ENCODE measurements at places on chromosomes 6 and 20.

DNA sequence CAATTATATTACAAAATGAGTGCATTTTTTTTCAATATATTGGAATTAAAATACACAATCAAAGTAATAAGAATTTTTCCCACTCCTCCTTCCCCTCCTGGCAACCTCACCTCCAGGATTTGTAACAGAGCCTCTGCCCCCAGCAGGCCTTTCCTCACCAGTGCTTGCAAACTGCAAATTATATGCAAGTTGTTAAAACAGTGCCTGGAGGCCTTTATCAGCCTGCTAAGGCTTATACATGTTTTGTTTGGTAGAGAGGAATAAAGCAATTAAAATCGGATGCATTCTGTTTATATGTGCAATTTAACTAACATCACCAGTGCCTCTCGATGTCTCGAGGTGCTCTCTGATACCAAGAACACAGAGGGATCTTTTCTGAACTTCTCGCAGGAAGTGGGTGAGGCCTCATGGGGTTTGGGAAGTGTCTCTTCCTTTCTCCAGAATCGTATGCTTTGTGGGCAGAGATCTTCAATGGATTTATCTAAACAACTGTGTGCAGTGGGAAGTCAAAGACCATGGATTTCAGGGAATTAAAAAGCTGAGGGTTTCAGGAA, 186.8 kb downstream of the CDH26 start:
- DNase-seq, result no peak

- DNase-seq, result no peak
Observed at GRCh38 chr6:137510923-137511322, 16.7 kb upstream of the OLIG3 start.

GRCh38 chr20:1171461-1172093, 13.2 kb downstream of the TMEM74B start:
- no peak for DNase-seq

DNA sequence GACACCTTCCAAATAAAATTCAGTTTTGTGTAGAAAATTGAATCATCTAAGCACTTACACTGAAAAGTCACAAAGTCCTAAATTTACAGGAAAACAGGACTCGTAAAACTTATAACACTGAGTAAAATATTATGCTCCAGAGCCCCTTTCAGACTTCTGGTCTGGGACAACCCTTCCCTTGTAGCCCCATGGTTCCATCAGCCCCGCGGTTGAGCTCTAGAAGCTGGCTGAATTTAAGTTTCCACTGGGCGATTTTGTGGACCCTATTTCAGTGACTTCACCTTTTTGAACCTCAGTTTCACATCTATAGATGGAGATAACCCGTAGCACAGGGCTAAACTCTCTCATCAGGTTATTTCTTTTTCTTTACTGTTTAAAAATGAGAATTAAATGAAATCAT, 117.7 kb upstream of the BACH2 start:
- DNase-seq, result no peak

DNA sequence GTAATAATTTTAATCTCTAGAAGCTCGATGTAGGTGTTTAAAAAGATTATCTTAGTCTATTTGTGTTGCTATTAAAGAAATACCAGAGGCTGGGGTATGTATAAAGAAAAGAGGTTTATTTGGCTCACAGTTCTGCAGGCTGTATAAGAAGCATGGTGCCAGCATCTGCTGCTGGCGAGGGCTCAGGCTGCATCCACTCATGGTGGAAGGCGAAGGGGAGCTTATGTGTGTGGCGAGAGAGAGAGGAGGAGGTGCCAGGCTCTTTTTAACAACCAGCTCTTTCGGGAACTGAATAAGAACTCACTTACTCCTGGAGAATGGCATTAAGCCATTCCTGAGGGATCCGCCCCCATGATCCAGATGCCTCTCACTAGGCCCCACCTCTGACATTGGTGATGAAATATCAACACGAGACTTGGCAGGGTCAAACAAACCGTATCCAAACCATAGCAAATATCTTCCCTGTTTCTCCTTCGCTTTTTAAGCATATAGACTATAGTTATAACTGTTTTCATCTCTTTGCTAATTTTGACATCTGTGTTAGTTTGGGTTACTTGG, 24.5 kb downstream of the CHMP4B start:
- no peak for DNase-seq

GRCh38 chr20:17634661-17635331, 47.2 kb downstream of the RRBP1 start:
- DNase-seq, result no peak
